D721Med (cell line): ENCODE measurements at places on chromosomes 3 and 15.

GRCh38 chr3:59212128-59212779 is 162.4 kb upstream of the CFAP20DC start:
- no peak for DNase-seq

GRCh38 chr3:100954990-100955389 is 38.2 kb downstream of the ABI3BP start:
- no peak for DNase-seq

DNA sequence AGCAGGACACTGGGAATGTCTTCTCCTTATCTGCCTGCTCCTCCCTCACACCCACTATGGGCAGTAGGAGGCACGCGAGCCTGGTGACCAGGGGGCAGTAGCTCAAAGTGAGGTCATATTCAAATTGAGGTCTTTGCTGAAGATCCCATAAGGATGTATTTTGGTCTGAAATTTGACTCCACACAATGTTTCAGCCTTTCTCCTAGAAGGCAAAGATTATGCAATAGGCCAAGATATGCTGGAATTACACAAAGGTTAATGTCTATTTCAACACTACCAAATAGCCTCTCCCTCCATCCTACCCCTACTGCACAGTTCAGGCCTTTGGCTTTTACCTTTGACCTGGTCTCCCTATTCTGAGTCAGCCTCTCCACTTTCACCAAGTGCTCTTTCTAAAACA is 203.0 kb downstream of the TIGIT start:
- DNase-seq = no peak

GRCh38 chr3:25689226-25689625 is 24.5 kb upstream of the TOP2B start:
- DNase-seq = no peak

DNA sequence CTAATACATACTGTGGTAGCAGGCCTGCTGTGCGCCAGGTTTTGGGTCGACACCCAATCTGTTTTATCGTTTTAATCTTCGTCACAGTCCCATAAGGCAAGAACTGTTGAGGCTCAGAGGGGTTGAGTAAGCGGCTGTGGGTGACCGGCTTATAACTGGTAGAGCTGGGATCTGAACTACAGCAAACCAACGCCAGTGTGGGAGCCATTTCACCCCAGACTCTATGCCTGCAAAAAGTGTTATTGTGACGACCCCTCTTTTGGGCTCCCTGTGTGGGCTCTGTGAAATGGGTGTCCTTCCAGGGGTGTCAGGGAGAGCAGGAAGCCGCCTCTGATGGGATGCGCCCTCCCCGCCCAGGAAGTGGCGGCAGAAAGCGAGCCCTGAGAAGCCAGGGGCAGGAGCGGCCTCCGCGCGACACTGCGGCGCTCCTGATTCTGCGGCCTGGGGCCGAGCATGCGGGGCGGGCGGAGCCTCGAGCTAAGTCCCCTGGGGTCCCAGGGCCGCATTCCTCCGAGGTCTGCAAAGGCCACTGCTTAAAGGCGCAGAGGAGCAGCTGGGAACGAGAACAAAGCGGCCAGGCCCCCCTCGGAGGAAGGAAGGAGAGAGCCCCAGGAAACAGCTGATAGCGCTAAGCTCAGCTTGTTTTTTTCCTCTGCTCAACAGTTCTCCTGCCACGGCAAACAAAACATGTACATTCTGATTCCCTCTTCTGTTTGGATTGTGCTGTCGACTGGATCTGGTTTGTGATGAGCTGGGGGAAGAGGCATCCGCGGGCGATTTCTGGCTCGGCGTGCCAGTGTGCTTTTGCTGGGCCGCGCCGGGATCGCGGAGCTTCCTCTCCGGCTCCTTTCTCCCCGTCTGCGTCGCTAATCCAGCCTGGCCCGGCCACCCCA is 33.9 kb downstream of the GRK7 start:
- no peak for DNase-seq

DNA sequence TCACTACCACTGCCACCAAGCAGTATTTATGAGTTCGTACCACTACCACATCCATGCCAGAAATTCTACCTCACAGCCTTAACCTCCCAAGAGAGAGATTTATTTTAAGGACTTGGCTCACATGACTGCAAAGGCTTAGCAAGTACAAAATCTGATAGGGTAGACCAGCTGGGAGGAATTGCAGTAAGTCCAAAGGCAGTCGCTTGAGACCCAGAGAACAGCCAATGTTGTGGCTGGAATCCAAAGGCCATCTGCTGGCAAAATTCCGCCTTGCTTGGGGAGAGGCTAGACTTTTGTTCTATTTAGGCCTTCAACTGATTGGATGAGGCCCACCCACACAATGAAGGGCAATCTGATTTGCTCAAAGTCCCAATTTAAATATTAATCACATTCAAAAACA is 101.4 kb upstream of the STT3B start:
- DNase-seq = no peak

GRCh38 chr15:48475600-48476395 is 144.6 kb downstream of the DUT start:
- no peak for DNase-seq

GRCh38 chr3:40969341-40969740 is 230.0 kb upstream of the CTNNB1 start:
- no peak for DNase-seq

DNA sequence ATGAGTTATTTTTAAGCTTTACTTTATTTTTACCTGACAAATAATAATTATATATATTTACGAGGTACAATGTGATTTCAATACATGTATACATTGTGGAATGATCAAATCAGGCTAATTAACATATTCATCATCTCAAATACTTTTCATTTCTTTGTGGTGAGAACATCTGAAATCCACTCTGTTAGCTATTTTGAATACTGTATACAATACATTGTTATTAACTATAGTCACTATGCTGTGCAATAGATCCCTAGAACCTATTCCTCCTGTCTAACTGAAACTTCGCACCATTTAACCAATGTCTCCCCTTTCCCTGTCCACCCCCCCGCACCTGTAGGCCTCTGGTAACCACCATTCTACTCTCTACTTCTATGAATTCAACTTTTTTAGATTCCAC is 7.9 kb upstream of the SPPL2A start:
- DNase-seq = no peak

DNA sequence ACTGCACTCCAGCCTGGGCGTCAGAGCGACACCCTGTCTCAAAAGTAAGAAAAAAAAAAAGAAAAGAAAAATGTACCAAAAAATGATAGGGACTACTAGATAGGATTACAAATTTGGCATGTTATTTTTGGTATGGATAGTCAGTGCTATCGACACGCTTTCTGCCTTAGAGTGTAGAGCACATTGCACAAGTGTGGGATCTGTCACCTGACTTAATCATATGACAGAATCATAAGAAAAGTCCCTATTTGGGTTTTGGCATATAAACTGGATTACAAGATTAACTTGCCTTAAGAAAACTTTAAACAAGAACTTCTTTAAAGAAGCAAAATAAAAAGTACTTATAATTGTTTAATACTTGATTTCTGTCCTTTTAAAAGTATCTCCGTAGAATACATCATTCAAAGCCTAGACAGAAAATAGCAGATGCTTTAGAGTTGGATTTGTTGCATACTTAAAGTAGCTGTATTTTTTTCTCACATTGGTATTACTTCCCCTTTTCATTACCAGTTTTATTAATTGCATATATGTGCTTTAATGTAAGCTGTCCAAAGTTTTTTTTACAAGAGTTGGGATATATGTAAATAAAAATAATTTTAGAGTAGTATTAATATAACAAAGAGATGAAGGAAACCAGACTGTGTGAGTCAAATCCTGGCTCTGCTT is 7.8 kb downstream of the ATP6V1A start:
- DNase-seq = no peak

- DNase-seq = no peak
Observed at GRCh38 chr15:85164841-85165466, 183.3 kb downstream of the PDE8A start.

- no peak for DNase-seq
Observed at GRCh38 chr15:90866161-90866715, 2.1 kb upstream of the FURIN start.

DNA sequence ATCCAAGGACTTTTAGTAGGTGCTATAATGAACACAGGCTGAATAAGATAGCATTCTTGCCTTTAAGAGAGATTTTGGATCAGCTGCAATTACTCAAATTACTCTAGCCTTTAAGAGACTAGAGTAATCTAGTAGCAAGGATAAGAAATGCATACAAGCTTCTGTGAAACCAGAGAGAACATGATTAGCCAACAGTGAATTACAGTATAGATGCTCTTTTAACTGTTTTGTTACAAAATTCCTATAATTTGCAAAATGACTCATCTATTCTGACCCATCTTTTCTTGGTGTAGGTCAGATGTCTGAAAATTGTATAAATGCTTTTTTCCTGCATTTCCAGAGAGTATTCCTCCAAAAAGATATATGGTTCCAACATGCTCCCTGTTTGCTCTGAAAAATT is 66.9 kb downstream of the CEP63 start:
- DNase-seq = no peak

- no peak for DNase-seq
Observed at GRCh38 chr3:105722943-105723556, 145.8 kb downstream of the CBLB start.

GRCh38 chr3:120559242-120560061 is 36.7 kb upstream of the NDUFB4 start:
- no peak for DNase-seq

- DNase-seq = no peak
Observed at GRCh38 chr3:151550025-151550618, 89.3 kb upstream of the IGSF10 start.

DNA sequence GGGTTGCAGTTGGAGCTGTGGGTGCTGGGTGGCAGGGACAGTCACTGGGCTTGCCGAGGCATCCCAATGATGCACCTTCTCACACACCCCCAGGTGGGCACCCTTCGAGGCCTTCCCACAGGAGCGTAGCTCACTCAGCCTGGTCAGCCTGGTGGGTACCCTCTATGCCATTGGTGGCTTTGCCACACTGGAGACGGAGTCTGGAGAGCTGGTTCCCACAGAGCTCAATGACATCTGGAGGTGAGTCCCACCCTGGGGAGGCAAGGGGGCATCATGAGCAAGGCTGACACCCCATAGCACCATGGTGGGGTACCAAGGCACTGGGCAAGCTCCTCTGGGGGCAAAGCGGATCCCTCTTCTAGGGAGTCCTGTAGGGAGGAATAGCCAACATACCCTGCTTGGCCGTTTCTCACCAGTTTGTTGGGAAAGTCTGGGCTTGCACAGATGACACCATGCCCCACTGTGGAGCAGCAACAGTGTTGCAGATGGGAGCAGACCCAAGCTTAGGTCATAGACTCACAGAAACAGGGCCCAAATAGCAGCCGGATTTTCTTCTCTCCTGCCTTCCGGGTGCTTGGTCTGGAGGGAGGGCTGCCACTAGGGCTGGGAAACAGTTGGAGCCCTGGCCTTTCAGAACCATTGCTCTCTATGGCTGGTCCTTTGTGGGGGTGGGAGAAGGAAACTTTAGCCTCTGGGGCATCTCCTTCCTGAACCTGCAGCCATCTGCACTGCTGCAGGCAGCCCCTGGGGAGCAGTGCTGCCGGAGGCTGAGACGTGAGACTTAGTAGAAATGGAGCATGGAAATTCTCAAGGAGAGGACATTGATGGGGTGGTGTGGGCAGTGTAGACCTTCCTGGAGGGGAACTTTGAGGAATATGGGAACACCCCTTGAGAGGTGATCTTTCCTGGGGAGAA is 5.7 kb downstream of the KLHL40 start:
- DNase-seq = peak; percentile 6

GRCh38 chr15:65789759-65790425 is 2.2 kb downstream of the DENND4A start:
- no peak for DNase-seq

GRCh38 chr15:72379856-72380430 is 4.1 kb upstream of the HEXA start:
- no peak for DNase-seq

GRCh38 chr3:12149029-12149428 is 9.7 kb downstream of the TIMP4 start:
- no peak for DNase-seq

- no peak for DNase-seq
Observed at GRCh38 chr15:84908564-84908963, 24.1 kb downstream of the SLC28A1 start.

DNA sequence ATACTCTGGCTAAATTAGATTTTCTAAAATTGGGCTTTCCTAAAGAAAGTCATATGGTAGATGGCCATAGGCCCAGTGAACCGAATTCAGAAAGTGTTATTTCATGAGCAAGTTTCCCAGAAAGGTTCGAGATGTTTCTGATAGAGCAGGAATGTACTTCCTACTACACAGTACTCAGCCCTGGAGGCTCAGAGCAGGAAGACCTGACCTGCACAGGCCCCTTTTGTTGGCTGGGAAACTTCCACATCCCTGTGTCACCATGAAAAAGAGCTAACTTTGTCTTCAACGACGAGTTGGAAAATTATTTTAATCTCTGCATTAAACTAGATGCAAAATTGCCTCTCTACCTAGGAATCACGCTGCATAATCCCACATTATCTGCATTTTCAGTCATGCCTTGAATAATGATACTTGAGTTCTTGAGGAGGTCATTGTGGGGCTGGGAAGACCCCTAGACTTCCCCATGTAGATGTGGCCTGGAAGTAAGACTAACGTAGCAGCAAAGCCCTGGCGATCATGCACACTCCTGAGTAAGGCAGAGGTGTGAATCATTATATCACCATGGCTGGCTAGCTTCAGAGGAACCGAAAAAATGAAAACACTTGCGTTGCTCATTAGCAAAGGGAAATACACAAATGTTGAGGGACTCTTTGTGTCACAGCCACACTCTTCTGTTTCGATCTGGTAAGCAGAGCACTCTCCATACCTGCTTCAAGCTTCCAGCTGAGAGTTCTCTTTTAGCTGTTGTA is 47.1 kb downstream of the CMTM7 start:
- no peak for DNase-seq

DNA sequence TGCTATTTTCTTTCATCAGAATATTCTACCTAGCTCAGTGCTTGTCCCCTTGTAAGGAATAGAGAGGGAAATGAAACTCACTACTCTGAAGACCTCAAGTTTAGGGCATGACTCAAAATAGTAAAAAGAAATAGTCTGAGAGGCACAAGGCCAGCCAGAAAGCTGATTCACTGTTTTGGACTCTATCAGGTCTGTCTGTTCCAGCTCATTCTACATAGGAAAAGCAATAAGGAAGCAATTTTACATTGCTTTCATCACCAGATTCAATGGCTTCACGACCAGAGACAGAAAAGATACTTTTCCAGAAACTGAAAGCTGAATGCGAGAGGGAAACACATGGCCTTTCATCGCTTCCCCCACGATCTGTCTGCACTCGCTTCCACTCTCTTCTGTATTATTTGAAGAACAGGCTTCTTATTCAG is 276.0 kb downstream of the GBE1 start:
- no peak for DNase-seq

GRCh38 chr3:107765524-107765923 is 242.8 kb downstream of the BBX start:
- no peak for DNase-seq

GRCh38 chr3:9784965-9785364 is 7.3 kb downstream of the TADA3 start:
- DNase-seq = no peak

- DNase-seq = no peak
Observed at GRCh38 chr15:94282269-94283250, 51.2 kb downstream of the MCTP2 start.

GRCh38 chr3:101758224-101758623 is 20.8 kb upstream of the NXPE3 start:
- DNase-seq = no peak

GRCh38 chr15:39479911-39480310 is 101.0 kb upstream of the THBS1 start:
- DNase-seq = no peak

GRCh38 chr3:177615015-177615414 is 417.7 kb upstream of the TBL1XR1 start:
- no peak for DNase-seq

GRCh38 chr15:86236356-86237110 is 156.9 kb downstream of the AGBL1 start:
- DNase-seq = no peak

- no peak for DNase-seq
Observed at GRCh38 chr3:31978553-31978952, 2.5 kb downstream of the OSBPL10 start.

- no peak for DNase-seq
Observed at GRCh38 chr15:98422130-98422478, 226.2 kb upstream of the IGF1R start.
